ENCODE measurements at places on chromosomes 11 and 22. TPM values are rescaled to one million over a fixed set of nuclear protein-coding genes. Genes with fewer than 3 reads are reported as not detected.
A peak's percentile ranks its signal among the peaks of the same experiment; 100 is the strongest.

DNA sequence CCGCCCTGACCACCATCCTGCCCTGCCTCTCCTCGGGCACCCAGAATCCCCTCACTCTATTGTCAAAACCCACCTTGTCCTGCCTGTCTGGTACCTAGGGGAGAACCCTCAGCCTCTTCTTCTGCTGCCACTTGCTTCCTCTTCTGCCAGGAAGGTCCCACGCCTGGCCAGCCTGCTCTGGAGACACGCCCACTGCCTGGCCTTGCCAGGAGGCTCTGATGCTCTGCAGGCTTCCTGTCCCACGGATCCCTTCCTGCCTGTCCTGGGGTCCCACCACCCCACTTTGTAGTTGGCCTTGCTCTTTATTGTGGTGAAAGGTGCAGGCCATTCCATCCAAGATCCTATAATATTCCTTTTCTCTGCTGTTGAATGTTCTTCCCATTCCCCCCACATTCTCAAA lies 63.4 kb downstream of the BMAL1 start:
- DNase-seq, result no peak
- peak overlapping the region; percentile 75 for H3K27ac ChIP-seq
- H3K4me1 ChIP-seq, result peaks cover 24% of the 10 kb centered on the region
- H3K27me3 ChIP-seq, result no peaks in the 10 kb centered on the region
- H3K4me3 ChIP-seq, result no peak overlapping the region

- DNase-seq, result no peak
- H3K27me3 ChIP-seq, result no peaks in the 10 kb centered on the region
- H3K4me3 ChIP-seq, result no peak overlapping the region
- no peak overlapping the region for H3K27ac ChIP-seq
Observed at GRCh38 chr22:31448382-31448781, 41.3 kb downstream of the EIF4ENIF1 start.

GRCh38 chr11:132933703-132934102 lies 598.6 kb downstream of the OPCML start:
- H3K27me3 ChIP-seq, result no peaks in the 10 kb centered on the region
- no peak for DNase-seq
- no peaks in the 10 kb centered on the region for H3K4me1 ChIP-seq
- no peak overlapping the region for H3K27ac ChIP-seq
- H3K4me3 ChIP-seq, result no peak overlapping the region
- no peaks in the 10 kb centered on the region for H3K36me3 ChIP-seq

The SIPA1 gene
- total RNA-seq, result 27.9 TPM

- no peaks in the 10 kb centered on the region for H3K36me3 ChIP-seq
- no peaks in the 10 kb centered on the region for H3K4me1 ChIP-seq
- no peak for DNase-seq
- no peak overlapping the region for H3K27ac ChIP-seq
- H3K27me3 ChIP-seq, result no peaks in the 10 kb centered on the region
- no peak overlapping the region for H3K4me3 ChIP-seq
Observed at GRCh38 chr22:37289156-37289735, 6.9 kb downstream of the CYTH4 start.

The SCARF2 gene
- total RNA-seq, result 14.7 TPM

DNA sequence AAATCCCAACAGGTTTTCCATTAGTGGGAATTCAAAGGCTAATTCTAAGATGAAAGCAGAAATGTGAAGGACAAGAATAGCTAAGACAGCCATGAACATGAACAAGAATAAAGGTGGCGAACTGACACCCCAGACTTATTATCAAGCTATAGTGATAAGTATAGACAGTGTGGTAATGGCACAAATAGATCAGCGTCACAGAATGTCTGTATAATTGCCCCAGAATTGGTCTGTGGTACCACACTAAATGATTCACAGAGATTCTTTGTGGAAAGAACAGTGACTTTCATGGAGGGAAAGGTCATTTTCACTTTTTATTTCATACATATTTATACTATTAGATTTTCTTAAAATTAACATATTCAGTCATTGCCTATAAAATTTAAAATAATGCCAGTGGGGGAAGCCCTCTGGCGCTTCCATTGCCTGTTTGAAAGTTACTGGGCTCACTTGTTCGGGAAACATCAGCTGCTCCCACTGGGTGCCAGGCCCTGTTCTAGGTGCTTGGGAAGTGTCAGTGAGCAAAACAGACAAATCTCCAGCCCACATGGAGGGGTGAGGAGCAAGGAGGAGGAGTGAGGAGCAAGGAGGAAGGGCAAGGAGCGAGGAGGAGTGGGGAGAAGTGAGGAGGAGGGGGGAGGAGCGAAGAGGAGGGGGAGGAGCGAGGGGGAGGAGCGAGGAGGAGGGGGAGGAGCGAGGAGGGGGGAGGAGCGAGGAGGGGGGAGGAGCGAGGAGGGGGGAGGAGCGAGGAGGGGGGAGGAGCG lies 11.3 kb upstream of the NLRP6 start:
- no peak for DNase-seq
- H3K4me1 ChIP-seq, result no peaks in the 10 kb centered on the region
- no peaks in the 10 kb centered on the region for H3K27me3 ChIP-seq
- H3K27ac ChIP-seq, result no peak overlapping the region
- H3K4me3 ChIP-seq, result peak overlapping the region; percentile 25
- H3K36me3 ChIP-seq, result no peaks in the 10 kb centered on the region

DNA sequence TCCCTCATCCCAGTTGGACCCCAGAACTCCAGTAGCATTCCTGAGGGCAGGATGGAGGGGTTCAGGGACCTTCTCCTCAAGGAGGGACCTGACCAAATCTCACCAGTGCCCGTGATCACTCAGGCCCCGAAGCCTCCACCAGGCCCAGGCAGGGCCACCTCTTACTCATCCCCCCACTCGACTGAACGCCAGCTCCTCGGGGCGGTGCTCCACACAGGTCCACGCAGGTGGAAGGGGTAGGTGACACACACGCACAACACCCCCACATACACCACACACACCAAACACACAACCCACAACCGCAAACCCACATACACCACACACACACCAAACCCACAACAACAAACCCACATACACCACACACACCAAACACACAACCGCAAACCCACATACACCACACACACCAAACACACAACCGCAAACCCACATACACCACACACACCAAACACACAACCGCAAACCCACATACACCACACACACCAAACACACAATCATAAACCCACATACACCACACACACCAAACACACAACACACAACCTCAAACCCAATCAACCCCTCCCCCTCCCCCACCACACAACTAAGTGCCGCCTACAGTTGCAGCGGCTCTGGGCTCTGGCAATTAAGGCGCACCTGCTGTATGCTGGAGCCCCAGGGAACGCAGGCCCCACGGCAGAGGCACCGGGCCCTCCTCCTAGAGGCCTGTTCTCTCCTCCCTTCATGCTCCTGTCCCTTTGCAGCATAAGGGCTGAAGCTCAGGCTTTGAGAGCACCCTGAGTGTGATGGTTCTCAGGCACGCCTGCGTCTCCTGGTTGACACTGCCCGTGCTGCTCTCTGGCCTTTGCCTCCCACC lies 1318.1 kb downstream of the TBC1D22A start:
- peaks cover 37% of the 10 kb centered on the region for H3K27me3 ChIP-seq
- no peaks in the 10 kb centered on the region for H3K36me3 ChIP-seq
- no peak overlapping the region for H3K27ac ChIP-seq
- no peaks in the 10 kb centered on the region for H3K4me1 ChIP-seq
- no peak overlapping the region for H3K4me3 ChIP-seq

The SLC22A6 gene
- not detected for total RNA-seq

- DNase-seq, result no peak
- peaks cover 18% of the 10 kb centered on the region for H3K4me1 ChIP-seq
Observed at GRCh38 chr11:114109206-114110090, 49.9 kb downstream of the ZBTB16 start.

DNA sequence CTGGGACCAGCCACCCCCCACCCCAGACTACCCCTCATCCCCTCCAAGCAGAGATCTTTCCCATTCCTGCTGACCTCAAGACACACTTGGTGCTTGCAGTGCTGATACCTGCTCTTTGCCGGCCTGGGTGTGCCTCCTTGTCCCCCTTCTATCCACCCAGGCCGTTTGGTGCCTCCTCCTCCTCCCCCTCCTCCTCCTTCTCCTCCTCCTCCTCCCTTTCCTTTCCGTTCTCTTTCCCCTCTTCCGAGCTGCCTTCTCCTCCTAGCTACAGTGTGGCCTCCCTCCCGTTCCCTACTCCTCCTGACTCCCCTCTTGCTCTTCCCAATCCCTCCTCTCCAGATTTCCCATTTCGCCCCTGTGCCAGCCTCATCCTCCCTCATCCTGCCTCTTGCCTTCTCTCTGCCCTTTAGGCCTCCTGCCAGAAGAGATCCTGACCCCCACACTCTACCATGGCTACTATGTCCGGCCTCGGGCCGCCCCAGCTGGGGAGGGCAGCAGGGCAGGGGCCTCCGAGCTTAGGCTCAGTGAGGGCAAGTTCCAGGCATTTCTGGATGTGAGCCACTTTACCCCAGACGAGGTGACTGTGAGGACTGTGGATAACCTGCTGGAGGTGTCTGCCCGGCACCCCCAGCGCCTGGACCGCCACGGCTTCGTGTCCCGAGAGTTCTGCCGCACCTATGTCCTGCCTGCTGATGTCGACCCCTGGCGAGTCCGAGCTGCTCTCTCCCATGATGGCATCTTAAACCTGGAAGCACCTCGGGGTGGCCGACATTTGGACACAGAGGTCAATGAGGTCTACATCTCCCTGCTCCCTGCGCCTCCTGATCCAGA lies 712 bp downstream of the HSPB2 start:
- peak overlapping the region; percentile 97 for H3K27ac ChIP-seq
- peak overlapping the region; percentile 78 for H3K4me3 ChIP-seq
- H3K36me3 ChIP-seq, result no peaks in the 10 kb centered on the region

- no peak overlapping the region for H3K4me3 ChIP-seq
- no peak for DNase-seq
- H3K36me3 ChIP-seq, result no peaks in the 10 kb centered on the region
- H3K27ac ChIP-seq, result no peak overlapping the region
- H3K27me3 ChIP-seq, result no peaks in the 10 kb centered on the region
Observed at GRCh38 chr11:28799316-28799715, 691.1 kb downstream of the METTL15 start.
